Fibroblast of mammary gland (primary cell): ENCODE measurements at places on chromosomes 7 and 10.
A peak's percentile ranks its signal among the peaks of the same experiment; 100 is the strongest.

- peak; percentile 58 for DNase-seq
Observed at GRCh38 chr10:18402853-18403252, 248.5 kb downstream of the NSUN6 start.

GRCh38 chr7:144038887-144039286 lies 9.9 kb upstream of the OR2A5 start:
- no peak for DNase-seq

DNA sequence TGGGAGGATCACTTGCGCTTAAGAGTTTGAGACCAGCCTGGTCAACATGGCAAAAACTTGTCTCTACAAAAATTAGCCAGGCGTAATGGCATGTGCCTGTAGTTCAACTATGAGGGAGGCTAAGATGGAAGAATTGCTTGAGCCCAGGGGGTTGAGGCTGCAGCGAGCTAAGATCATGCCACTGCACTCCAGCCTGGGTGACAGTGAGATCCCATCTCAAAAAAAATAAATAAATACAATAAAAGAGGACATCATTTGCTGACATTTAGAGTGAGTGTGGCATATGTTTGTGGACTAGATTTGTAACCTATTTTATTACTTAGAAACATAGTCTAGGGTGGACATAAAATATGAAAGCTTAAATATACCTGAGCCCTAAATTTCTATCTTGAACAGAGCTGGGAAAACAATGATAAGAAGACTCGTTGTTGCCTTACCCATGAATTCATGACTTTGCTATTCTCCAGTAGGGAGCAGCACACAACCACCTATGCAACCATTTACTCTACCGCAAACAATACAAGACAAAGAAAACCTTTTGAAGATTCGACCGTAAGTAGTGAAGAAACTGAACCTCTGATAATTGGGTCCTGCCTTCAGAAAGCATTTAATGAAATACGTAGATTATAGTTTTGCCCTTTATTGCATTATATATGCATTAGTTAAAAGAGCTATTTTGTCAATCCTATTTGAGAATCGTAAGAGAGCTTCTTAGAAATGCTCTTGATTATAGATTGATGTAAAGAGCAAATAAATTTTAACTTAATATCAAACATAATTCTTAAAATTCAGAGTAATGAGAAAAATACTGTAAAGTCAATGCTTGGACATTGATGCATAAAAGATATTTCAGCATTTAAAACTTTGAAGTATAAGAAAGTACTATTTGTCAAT lies 83.5 kb downstream of the GNAT3 start:
- DNase-seq: peak; percentile 78

DNA sequence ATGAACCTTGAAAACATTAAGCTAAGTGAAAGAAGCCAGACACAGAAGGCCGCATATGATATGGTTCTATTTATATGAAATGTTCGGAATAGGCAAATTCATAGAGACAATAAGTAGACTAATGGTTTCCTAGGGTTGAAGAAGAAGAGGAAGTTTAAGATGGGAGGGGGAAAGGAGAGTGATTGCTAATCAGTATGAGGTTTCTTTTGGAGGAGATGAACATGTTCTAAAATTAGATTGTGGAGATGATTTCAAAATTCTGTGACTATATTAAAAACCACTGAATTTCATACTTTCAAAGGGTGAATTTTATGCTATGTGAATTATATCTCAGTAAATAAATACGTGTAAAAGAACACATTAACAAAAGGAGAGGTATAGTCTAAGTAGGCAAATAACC lies 176.4 kb upstream of the HPS1 start:
- no peak for DNase-seq

GRCh38 chr7:711093-711921 lies 15.2 kb upstream of the DNAAF5 start:
- no peak for DNase-seq

- DNase-seq: no peak
Observed at GRCh38 chr7:44971902-44972441, 6.8 kb downstream of the MYO1G start.

DNA sequence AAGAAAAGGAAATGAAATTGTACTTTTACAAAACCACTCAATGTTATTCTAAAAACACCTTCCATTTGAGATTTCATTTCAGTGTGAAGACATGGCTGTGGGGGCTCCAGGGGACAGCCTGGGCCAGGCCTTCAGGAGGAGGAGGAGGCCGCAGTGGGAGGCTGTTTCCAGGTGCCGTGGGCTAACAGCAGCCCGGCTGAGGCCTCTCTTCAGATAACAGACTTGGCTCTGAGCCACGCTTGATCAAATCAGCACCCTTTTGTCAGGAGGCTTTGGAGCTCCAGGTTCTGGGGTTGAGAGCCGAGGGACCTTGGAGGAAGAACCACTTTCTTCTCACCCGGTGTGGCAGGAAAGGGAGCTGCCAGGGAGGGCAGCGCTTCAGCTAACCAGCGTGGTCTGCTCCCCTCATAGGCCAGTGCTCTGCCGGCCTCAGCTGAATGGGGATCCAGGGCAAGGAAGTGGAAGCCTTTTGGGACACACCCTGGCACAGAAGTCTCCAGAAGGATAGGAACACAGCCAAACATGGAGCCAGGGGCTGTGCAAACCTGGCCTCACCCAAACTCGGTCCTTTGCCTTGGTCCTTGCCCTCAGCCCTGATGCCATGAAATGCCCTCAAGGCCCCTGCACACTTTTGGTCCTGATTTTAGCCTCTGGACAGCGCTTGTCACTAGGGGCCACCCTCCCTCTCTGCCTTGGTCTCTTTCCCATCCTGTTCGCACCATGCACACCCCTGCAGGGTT lies 23.5 kb upstream of the CHST15 start:
- no peak for DNase-seq

- no peak for DNase-seq
Observed at GRCh38 chr7:135929722-135930141, 47.4 kb downstream of the MTPN start.

GRCh38 chr10:122484276-122485060 lies 23.1 kb downstream of the HTRA1 start:
- no peak for DNase-seq

DNA sequence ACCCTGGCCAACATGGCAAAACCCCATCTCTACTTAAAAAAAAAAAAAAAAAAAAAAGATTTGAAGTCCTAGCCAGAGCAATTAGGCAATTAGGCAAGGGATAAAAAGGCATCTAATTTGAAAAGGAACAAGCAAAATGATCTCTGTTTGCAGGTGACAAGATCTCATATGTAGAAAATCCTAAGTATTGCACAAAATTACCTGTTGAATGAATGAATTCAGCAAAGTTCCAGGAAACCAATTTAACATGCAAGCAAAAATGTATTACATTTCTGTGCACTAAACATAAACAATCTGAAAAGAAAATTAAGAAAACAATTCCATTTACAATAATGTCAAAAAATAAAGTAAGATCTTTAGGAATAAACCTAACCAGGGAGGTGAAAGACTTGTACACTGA lies 5.2 kb downstream of the PILRB start:
- DNase-seq: no peak

- no peak for DNase-seq
Observed at GRCh38 chr10:13161857-13162271, 506 bp downstream of the MCM10 start.

DNA sequence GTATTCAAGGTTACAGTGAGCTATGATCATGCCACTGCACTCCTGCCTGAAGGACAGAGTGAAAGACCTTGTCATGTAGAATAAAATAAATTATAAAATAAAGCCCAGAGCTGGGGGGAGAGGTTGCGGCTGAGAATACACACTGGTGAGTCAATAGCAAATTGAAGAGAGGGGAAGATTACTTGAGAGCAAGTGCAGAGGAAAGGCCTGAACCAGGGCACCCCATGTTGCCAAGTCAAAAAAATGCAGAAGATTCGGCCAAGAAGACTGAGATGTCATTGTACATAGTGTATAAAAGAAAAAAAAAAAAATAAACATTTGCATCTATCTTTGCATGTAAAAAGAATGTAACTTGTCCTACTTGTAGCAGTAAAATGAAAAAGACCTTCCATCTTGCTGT lies 32.5 kb downstream of the RHEB start:
- no peak for DNase-seq

- no peak for DNase-seq
Observed at GRCh38 chr7:43240565-43240964, 128.1 kb downstream of the HECW1 start.

DNA sequence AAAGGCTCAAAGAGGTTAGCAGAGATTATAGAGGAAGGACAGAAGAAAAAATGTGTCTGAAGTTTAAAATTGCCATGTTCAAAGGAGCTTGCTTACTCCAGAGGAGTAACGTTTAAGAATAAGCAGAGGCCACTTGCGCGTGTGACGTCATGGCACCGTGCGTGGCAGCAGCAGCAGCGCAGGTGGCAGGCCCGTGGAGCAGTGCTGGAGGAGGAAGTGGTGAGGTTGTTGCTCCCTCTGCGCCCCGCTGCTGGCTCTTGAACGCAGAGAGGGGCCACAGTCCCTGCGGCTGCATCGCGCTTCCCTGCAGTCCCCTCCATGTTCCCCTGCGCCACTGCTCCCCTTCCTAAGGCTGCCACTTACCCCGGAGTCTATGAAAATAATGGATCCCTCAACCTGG lies 37.5 kb downstream of the GDI2 start:
- no peak for DNase-seq

DNA sequence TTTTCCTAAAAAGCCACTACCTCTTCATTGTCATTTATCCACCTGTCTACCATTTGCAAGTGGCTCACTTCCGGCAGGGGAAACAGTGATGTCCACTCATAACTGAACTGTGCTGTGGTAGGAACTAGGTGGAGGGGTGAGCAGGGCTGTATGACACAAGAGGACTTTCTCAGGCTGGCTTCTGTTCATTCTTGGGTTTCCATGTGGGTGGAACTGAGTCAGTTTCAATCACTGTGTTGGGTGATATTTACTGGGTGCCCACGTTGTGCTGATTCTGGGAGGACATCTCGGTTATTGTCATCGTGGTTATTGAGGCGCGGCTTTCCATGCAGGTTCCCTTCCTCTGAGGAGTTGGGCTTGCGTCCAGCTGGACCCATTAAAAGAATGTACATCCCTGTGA lies 38.8 kb downstream of the RAMP3 start:
- no peak for DNase-seq

DNA sequence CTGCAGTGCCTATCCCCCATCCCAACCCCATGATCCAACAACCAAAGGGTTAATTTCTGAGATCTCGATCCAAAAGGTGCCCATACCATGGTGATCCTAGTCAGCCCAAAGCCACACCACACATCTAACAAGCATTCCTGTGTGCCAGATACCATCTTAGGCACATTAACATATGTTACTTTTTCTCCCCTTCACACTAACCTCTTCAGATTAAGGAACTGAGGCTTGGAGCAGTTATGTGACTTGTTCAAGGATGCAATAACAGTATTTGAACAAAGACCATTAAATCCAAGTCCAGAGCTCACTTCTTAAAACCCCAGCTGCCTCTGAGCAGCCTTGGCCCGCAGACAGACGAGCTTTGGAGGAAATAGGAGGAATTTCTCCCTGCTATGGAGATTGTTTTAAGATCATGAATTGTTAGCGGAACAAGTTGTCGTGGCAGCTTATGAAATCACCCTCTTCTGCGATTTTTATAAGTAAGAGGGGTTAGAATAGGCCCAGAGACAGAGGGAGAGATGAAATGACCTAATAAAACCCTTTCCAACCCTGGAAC lies 327.2 kb downstream of the KCNMA1 start:
- DNase-seq: no peak

DNA sequence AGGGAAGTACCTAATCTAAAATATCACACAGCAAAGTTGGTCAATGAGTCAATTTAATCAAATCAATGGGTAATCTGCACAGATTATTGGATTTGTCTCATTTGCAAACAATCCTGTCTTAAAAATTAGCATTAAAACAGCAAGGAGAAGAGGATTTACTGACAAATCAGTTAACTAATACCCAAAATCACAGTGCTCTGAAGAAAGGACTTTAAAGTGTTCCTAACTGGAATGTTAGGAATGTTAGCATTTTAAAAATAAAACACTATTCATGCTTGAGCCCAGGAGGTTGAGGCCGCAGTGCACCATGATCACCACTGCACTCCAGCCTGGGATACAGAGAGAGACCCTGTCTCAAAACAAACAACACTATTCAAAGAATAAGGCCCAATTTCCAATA lies 83.1 kb downstream of the CHCHD3 start:
- DNase-seq: no peak

GRCh38 chr7:159098811-159099655 lies 45.6 kb downstream of the VIPR2 start:
- DNase-seq: no peak

DNA sequence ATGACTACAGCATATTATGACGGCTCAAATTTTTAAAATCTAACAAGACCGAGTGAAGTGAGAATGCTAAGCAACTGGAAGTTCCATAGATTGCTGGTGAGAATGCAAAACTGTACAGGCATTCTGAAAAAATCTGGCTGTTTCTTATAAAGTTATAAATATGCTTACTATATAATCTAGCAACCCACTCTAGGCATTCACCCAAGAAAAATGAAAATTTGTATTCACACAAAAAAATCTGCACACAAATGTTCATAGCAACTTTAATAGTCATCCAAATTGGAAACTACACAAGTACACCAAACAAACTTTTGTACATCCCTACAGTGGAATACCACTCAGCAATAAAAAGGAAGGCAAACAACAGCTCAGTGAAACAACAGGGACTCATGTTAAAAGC lies 39.9 kb upstream of the STARD3NL start:
- no peak for DNase-seq

DNA sequence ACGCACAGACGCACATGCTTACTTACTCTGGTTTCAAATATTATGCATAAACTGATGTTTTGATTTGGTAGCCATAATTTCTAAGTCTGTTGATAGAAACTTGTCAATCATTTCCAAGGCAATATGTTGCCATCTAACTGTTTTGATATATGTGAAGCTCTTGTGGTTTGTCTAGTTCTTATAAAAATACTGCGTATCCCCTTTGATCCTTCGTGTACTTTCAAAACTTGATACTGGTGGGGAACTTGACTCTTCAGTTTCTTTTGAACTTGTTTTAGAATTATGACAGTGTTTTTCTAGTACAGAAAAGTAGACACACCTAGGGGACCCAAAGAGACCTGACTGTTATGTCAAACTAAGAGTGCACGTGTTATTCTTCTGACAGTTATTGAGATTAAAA lies 708.0 kb downstream of the LRMDA start:
- no peak for DNase-seq

- DNase-seq: peak; percentile 75
Observed at GRCh38 chr7:5677538-5678294, 103.7 kb downstream of the RNF216 start.

DNA sequence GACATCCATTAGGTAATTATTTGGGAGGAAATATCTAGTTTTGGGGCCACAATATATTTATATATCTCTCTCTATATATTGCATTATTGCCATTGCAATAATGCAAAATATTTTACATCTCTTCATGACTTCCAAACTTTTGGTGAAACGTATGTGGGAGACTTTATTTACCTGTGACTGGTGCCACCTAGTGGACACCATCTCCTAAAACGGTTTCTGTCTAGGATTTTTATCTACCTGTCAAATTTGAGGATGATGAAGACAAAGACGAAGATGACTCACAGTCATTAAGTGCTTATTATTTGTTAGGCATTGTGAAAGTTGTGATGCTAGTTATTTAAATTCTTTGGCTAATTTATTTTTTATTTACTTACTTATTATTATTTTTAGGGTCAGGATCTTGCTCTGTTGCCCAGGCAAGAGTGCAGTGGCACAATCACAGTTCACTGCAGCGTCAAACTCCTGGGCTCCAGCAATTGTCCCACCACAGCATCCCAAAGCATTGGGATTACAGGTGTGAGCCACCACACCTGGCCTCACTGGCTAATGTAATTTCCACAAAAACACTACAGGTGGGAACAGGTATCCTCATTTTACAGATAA lies 18.7 kb upstream of the CBLL1 start:
- DNase-seq: peak; percentile 80

GRCh38 chr10:106189292-106189691 lies 975.2 kb downstream of the SORCS1 start:
- peak; percentile 44 for DNase-seq

GRCh38 chr10:129233351-129234148 lies 233.5 kb upstream of the MGMT start:
- no peak for DNase-seq
